Activated CD4-positive, alpha-beta T cell treated with anti-CD3 and anti-CD28 coated beads, Interleukin-2, Interleukin-6, amounts not matched to agents 100 ng/mL and 50 ng/mL, durations not matched to agents 16 hours and 8 hours (primary cell): ENCODE measurements at places on chromosomes 5 and 9.
A peak's percentile ranks its signal among the peaks of the same experiment; 100 is the strongest.

GRCh38 chr5:9239626-9240025 lies 306.2 kb downstream of the SEMA5A start:
- no peak for DNase-seq

- DNase-seq: no peak
Measured at GRCh38 chr5:82164176-82164976, 113.8 kb downstream of the RPS23 start.

- DNase-seq: peak; percentile 49
Measured at GRCh38 chr9:20640331-20641187, 18.3 kb upstream of the MLLT3 start.

DNA sequence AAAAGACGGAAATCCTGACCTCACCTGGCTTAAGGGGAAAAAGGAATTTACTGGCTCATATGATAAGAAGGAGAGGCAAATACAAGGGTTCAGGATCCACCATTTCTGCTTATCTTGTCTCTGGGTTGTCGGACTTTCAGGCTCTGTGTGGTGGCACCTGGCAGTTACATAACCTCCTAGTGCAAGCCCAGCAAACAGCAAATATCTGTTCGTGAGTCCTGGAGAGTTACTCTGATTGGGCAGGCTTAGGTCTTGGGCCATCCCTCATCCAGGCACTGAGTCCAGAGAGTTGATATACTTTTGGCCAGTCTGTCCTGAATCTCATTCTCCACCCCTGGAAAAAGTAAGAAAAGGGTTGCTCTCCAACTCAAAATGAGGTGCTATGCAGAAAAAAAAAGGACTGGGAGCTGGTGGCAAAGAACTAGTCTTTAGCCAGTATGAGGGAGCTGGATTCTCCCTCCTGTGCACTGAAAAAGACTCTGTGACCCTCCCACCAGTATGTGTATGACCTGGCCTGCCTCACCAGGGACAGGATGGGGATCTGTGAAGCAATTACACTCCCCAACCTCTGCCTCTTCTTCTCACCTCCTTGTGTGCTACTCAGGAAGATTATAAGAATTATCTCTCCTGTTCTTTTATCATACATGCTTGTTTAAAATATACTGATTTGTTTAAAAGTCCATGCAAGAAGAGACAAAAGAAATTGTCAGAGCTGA lies 282.9 kb downstream of the ARHGAP26 start:
- DNase-seq: peak; percentile 41

- DNase-seq: no peak
Measured at GRCh38 chr5:176870110-176870591, 29.0 kb downstream of the HK3 start.

DNA sequence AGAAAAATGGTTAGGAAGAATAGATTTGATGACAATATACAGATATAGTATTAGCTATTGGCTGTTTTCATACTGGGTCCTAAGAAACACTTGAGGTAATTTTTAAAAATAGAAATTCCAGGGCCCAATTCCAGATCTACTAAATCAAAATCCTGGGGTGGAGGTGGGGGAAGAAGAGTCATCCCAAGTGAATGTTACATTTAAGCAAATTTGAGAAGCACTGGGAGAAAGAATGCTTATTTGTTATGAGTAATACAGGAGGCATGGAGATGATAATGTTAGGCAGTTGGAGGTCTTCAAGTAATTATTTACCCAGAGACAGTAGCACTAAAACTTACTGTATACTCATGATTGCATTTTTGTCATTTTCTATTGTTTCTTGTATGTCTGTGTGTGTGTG lies 93.0 kb upstream of the DAB2 start:
- no peak for DNase-seq

GRCh38 chr9:107635101-107635802 lies 145.7 kb upstream of the KLF4 start:
- DNase-seq: no peak

DNA sequence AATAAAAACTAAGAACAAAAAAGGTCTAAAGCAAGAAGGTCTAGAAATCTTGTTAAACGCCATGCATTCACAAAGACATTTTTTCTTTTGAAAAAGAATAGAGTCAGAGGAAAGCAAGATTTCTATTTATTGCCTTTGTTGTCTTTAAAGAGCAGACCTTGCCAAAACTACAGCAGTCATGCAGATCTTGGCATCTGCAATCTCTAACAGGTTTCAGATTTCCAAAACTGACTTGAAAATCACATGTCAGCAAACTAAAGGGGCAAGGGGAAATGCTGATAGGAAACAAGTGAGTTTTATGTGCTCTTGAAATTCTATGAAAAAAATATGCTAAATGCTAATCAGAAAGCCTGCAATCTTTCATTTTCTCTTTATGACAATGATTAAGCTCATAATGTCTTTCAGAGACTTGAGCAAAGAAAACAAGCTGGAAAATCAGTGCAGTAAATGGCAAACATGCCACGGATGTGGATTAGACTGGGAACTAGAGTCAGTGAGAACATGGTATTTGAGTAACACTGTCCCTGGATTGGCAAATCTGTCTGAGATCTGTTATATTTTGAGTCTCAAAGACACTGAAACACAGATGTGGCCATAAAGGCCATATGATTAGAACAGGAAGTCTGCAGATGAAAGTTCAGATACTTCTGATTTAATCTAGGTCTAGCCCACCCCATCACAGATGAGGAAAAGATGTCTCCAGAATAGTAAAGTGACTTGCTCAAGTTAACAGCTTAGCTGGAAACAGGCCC lies 361.4 kb upstream of the RPS23 start:
- DNase-seq: no peak

DNA sequence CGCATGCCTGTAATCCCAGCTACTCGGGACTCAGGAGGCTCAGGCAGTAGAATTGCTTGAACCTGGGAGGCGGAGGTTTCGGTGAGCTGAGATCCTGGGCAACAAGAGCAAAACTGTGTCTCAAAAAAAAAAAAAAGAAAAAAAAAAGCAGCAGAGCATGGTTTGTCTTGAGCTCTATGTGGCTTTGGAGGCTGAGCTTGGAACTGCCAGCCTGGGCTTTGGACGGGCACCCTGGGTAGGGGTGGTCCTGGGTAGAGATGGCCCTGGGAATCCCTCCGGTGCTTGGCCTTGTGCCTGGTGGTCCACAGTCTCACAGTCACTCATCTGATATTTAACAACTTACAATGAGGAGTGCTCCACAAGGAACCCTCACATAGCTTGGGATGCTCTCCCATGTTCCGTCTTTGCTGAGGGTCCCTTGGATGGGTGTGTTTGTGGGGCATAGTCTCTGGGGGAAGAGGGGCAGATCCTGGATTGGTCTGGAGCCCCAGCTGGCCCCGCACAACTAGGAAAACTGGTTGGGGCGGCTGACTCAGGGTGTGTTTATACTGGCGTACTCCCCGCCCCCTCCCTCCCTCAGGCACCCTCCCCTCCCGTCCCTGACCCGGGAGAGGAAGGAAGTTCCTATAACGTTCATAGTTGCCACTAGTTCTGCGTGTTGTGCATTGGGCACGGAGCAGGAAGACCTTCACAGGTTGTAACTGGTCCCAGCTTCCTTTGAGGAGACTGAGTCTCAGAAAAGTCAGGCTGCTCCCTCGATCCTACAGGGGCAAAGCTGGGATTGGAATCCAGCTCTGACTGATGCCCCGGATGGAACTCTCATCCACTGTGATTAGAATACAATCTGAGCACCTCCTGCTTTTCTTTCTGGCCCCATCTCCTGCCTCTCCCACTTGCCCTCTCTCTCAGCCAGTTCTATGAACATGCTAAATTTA lies 11.2 kb downstream of the IER5L start:
- peak; percentile 39 for DNase-seq

DNA sequence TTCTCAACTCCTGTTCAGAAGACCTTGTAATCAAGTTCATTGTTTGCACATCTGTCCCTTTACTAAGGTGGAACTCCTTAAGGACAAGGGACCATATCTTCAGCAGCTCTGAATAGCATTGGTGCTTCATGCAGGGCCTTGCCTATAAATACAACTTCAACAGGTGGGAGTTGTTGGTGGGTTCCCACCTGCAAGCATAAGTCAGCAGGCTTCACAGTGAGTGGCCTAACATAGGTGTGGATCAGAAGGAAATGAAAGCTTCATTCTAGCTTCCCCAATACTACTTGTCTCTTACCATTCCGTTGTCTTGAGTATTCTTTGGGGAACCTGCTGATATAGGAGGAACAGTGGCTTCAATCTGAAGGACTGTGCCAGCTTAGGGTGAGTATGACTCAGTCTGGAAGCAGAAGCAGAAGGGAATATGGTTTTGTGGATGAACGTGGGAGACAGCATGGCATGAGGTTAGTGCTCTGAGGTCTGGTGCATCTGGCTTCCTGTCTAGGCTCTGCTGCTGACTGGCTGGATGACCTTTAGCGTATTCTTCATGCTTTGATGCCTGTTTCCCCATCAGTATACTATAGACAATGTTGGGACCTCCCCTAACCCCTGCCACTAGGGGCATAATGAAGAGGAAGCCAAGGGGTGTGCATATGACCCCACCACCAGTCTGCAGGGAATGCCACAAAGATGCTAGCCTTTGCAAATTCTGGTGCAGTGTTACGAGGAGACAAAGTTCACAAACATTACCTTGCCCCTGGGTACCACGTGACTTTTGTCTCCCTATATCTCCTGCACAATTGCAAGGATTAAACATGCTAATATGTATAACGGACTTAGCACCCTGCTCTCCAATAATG lies 192.3 kb downstream of the PALM2AKAP2 start:
- peak; percentile 44 for DNase-seq

DNA sequence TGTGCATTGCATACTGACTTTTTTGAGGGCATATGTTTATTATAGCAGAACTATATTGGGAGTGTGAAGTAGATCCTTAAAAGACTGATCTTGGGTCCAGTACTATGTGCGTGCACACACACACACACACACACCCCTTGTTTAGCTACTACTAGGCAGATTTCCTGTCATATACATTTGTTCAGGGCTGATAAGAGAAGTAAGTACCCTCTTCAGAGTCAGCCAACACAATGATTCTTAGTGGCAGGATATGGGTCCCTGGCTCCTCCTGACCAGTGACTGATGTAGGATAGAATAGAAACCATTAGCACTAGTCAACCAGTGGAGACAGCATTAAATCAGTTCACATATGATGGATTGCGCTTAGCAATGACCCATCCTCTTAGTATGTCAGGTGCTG lies 76.2 kb upstream of the MIER3 start:
- no peak for DNase-seq

DNA sequence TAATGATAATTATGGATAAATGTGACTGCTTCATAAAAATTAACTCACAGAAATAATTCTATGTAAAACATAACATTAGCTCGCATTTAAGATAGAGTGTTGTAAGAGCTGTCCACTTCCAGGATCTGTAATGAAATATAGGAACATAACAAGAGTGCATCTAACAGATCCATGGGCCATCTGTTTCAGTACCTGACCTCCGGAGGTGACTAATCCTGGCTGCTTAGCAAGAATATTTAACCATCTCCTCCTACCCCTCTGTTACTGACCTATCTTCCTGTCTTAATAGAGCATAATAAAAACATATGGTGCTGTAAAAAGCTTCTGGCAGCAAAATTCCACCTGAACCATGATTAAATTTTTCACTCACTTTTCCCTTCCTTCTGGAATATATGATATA lies 7.1 kb downstream of the PLCXD3 start:
- DNase-seq: no peak

DNA sequence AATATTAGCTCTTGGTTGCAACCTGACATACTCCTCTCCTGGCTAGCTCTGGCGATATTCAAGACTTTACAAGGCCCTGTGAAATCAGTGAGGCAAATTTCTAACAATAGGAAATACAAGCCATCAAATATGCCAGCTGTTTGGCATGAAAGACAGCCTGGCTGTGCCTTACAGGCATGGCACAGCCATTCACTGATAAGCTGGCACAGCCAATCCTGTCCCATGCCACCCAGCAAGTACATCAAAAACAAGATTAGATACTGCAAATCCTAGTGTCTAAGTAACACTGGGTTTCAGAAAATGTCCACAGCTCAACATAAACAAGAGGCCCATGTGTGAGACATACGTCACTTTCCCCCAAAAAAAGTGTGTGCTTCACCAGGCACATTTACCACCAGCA lies 1045.8 kb upstream of the DMAC1 start:
- no peak for DNase-seq

DNA sequence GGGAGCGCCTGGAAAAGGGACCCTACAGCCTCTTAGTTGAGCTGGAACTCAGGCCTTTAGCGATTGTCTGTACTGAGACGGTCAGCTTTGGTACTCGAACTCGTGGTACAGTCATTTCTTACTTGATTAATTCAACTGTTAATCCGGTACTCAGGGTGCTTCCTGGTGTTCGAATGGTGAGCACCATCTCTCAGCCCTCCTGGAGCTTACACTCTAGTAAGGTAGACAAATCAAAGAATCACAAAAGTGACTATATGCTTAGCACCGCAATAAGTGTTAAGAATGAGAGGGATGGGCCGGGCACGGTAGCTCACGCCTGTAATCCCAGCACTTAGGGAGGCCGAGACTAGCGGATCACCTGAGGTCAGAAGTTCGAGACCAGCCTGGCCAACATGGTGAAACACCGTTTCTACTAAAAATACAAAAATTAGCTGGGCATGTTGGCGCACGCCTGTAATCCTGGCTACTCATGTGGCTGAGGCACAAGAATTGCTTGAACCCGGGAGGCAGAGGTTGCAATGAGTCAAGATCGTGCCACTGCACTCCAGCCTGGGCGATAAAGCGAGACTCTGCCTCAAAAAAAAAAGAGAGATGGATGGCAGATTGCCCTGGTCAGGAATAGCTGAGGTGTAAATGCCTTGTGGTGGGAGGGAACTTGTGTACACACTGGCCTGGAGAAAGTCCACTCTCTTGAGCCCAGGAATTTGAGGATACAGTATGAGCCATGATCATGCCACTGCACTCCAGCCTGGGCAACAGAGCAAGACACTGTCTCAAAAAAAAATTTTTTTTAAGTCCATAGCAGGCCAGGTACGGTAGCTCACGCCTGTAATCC lies 981 bp downstream of the TCOF1 start:
- DNase-seq: peak; percentile 26

DNA sequence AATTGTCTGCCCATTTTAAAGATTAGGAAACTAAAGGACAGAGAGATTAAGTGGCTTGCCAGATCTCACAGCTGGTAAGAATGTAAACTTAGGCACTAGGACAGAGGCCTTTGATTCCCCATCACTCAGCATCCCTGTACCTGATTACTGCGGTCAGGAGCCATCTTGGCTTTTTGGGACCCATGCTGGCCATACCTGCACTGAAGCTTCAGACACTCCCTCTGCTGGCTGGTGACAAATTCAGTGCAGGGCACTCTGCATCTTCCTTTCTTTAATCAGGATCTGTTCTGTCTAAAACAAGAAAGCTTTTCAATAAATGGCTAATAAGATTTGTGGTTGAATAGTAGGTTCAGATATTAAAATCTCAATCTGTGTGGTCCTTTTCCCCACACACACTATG lies 215.5 kb upstream of the RORB start:
- no peak for DNase-seq

DNA sequence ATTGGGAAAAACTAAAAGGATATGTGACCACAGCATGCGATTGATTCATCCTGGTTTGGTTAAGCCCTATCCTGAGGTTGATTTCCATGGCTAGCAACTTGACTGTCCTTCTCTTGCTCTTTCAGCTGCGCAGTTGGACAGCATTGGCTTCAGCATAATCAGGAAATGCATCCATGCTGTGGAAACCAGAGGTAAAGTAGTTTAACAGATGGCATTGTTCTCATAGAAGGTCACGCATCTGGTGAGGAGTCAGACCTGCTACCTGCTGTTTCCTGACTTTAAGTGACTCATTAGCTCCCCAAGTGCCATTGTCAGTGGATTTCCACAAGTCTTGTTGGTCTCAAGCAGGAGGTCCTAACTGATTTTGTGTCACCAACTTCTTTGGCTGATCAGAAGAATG lies 266.9 kb downstream of the ARHGAP26 start:
- no peak for DNase-seq
